ENCODE measurements at places on chromosomes 4 and X. TPM values are rescaled to one million over a fixed set of nuclear protein-coding genes. Genes with fewer than 3 reads are reported as not detected.

DNA sequence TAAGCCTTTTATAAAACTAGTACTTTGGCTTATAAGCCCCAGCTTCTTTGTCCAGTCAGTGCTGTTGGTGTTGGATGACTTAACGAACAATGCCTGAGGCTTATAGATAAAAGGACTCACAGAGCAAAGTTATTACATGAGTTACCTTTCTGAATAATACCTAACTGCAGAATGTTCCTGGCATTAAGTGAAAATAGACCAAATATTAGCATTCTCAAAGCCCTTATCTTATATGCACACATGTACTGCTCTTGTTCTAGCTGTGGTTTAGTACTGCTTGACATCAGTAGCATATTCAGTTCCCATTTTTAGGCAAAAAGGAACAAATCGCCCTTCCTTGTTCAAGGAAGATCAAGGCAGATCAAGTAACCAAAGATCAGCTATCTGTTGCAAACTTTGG is 131.6 kb downstream of the ZNF330 start:
- no peak for DNase-seq

- DNase-seq, result no peak
Measured at GRCh38 chr4:13309751-13310150, 174.4 kb downstream of the RAB28 start.

- no peak for DNase-seq
Measured at GRCh38 chr4:150242820-150243458, 164.7 kb downstream of the DCLK2 start.

DNA sequence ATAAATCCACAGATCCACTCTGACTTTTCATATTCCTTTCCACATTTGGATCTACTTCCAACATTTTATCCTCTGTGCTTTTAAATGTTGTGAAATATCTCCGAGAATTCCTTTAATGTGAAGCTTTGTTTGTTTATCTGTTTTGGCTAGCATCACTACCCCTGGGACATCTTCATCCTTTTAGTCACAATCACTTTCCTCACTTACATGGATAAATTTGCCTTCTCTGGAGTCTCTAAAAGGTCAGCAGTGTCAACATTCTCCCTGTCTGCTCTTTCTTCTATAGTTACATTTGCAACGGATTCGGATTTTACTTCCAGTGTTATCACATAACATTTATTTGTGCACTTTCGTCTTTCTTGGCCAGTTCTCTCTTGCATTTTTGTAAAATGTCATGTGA is 34.2 kb upstream of the LRAT start:
- no peak for DNase-seq

DNA sequence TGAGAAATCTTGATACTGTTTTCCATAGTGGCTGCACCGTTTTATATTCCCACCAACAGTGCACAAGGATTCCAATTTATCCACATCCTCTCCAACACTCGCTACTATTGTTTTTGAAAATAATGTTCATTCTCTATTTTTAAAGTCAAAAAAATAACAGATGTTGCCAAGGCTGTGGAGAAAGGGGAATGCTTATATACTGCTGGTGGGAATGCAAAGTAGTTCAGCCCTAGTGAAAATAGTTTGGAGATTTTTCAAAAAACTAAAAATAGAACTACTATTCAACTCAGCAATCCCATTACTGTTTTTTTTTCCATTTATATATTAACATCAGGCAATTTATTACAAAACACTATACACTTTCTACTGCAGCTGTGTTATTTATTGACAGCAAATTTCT is 208.7 kb downstream of the CBLL2 start:
- DNase-seq, result no peak

DNA sequence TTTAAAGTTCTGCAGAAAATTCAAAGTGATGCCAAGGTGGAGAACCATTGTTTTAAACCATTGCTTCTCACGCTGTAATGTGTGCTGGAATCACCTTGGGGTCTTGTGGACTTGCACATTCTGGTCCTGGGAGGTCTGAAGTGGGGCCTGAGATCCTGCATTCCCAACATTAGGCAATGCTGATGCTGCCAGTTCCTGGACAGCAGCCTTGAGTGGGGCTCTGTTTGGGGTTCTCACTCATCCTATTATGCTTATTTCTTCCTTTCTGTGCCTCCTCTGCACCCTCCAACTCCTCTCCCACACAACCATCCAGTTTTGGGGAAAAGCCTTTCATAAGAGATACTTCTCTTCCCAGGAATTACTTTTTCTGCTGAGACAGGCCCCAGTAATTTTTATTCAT is 44.2 kb upstream of the RASSF6 start:
- no peak for DNase-seq

- DNase-seq, result no peak
Measured at GRCh38 chr4:175271010-175271630, 353.0 kb downstream of the ADAM29 start.

DNA sequence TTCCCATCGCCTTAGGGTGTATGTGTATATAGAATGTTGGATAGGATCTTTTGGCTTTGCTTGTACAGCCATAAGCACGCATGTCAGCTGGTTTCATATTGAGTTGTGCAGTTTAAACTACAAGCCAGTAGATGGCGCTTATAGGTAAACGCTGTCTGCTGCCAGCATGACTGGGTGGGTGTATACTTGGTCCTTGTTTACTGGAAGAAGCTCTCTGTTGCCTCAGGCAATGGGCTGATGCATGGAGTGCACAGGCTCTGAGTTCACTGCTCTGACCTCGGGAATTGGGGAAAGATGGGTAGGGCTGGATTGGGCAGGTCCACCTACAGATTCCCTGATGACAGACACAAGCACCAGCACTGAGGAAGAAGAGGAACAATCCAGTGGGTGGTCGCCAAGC is 831.5 kb downstream of the STIM2 start:
- no peak for DNase-seq

CTAG1B gene
- total RNA-seq, result not detected
